Activated CD4-positive, alpha-beta T cell treated with anti-CD3 and anti-CD28 coated beads for 24 hours (primary cell): ENCODE measurements at places on chromosomes 11 and 22.
A peak's percentile ranks its signal among the peaks of the same experiment; 100 is the strongest.

GRCh38 chr11:35151683-35152280 lies 12.8 kb downstream of the CD44 start:
- no peak for DNase-seq

- DNase-seq, result no peak
Measured at GRCh38 chr22:41713004-41713403, 13.7 kb downstream of the MEI1 start.

DNA sequence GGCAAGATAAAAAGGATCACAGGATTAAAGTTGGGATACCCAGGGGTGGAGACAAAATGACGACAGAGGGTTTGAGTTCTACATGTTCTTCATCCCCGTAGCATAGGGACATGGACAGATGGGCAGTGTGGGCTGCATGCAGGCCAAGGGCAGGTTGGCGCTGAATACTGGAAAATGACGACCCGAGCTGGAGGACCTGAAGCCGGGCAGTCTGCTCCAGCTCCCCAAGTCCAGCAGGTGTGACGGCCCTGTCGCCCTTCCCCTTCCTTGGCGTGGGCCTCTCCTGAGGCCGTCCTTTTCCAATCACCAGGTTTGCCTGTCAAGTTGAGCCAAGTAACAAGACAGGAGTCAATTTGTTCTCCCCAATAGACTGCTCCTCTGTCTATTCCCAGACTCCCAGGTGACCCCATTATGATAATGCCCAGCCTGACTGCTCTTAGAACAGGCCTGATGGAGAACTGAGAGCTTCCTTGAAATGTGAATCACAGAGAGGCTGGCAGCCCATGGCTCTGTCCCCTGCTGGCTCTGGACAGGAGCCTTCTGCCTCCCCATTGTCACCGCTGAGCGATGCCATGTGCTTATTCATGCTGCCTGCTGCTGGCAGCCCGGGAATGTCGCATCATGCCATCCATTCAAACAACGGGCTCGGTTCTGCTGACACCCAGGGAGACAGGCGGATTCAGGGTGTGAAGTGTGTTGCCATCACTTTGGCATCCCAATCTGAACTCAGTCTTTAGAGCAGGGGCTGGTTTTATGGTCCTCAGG lies 392.1 kb downstream of the NTM start:
- DNase-seq, result no peak

DNA sequence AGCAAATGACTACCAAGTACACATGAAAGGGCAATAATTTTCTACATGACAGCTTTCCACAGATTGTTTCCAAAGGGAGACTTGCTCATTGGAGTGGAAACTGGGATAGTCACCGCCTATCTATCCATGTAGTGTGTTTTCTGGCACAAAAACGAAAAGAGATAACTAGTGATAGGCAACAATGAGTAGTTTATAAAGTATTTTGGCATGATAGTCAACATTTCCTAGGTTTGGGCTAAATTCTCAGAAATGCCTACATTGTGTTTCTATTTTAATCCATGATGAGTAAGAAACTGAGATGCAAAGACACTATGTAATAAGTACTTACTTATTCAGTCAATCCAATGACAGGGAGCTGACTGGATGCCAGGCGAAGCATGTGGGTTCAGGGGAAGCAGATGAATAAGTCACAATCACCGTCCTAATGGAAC lies 1129.1 kb downstream of the DLG2 start:
- DNase-seq, result no peak

- DNase-seq, result no peak
Measured at GRCh38 chr11:87974797-87975196, 200.4 kb downstream of the RAB38 start.

GRCh38 chr11:35862666-35863065 lies 81.2 kb upstream of the LDLRAD3 start:
- no peak for DNase-seq

DNA sequence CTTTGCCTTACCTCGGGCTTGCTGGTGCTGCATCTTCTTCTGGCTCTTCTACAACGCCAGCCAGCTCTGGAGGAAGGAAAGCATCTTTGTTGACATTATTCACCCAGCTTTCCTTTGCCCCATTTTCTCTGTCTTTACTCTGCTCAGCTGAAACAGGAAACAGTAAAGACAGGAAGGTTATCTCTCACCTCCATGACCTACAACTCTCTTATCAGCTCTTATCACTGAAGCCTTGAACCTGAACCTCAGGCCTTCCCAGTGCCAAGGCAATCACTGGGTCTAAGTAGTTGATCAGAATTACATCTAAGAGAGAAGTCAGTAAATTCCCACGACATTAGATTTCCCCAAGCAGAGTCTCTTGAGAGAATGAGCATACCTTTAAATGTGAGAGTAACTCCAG lies 59.6 kb upstream of the CCDC89 start:
- no peak for DNase-seq

DNA sequence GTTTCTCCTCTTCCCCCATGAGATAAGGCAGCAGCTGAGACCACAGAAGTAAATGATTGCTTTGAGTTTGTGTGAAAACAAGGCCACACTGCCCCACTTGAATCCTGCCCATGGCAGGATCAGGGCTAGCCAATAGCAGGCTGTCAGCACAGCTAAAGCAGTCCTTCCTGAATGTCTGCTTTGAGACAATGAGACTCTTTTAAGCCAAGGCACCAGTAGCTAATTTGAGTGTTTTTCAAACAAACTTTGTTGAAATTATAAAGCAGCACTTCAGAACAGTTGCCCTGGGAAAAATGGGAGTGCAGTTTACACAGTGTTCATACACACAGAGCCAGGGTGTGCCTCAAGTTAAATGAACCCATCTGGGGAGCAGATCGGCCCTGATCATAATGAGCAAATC lies 103.5 kb upstream of the OR5AK2 start:
- no peak for DNase-seq

DNA sequence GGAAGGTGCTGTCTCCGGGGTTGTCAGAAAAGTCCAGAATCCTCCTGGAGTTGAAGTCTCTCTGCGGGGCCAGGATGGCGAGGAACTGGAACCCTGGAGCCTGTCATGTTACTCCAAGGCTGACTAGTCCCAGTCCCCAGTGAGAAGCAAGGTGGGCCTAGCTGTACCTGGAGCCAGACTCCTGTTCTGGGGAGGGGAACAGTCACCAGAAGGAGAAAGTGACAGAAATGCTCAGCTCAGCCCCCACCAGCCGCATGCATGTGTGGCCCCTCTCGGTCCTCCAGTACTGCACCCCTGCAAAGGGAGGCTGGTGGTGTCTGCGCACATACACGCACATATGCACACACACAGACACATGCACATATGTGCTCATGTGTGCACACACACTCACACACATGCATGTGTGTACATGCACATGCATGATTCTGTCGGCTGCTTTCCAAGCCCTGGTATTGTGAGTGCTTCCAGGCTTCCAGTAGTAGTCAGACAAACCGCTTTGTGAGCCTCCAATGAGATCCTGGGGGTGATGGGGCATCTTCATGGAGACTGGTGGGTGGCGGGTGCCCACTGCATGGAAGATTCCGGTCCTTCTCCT lies 54.3 kb downstream of the RTL6 start:
- no peak for DNase-seq

DNA sequence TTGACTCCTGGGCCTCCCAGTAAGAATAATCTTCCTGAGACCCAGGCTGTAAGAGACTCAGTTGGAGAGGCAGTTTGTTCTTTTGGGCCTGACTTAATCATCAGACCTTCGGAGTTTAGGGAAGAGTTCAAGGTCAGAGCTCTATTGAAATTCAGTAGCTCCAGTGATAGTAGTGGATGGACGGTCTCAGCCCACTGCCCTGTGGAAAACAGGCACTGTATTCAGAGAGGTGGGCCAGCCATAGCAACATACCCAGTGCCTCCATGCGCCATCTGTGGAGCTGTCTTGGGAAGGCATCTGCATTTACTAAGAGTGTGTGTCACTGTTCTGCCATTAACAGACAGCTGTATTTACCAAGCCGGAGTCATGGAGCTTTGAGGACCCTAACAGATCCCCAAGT lies 2.9 kb downstream of the SMARCB1 start:
- DNase-seq, result no peak

GRCh38 chr11:108943853-108944252 lies 279.0 kb downstream of the DDX10 start:
- no peak for DNase-seq

- DNase-seq, result no peak
Measured at GRCh38 chr11:63767565-63768236, 874 bp downstream of the ZFTA start.

GRCh38 chr22:37225481-37225880 lies 13.2 kb upstream of the SSTR3 start:
- no peak for DNase-seq

GRCh38 chr11:27677108-27677507 lies 23.1 kb downstream of the BDNF start:
- DNase-seq, result no peak

DNA sequence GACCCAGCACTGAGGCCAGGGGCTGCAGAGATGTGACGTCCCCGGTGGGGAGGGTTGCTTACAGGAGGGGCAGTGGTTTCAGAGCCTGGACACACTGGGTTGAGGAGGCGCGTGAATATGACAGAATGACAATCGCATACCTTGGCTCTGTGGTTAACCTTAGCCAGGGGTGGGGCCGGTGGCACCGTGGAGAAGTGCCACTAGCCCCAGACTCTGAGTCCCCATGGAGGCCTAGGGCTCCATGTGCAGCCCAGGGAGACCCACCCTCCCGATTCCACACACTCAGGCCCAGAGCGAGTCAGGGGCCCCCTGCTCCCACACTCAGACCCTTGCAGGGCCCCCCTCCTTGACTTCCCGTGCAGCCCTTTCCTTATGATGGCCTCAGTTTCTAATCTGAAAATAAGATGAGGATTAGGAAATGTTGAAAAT lies 3.6 kb upstream of the ACR start:
- DNase-seq, result no peak

- DNase-seq, result no peak
Measured at GRCh38 chr11:55895216-55895615, 12.1 kb downstream of the TRIM51 start.

GRCh38 chr11:67438158-67438902 lies 848 bp upstream of the PTPRCAP start:
- DNase-seq, result peak; percentile 61

- peak; percentile 25 for DNase-seq
Measured at GRCh38 chr22:38755155-38755910, 465 bp downstream of the SUN2 start.

DNA sequence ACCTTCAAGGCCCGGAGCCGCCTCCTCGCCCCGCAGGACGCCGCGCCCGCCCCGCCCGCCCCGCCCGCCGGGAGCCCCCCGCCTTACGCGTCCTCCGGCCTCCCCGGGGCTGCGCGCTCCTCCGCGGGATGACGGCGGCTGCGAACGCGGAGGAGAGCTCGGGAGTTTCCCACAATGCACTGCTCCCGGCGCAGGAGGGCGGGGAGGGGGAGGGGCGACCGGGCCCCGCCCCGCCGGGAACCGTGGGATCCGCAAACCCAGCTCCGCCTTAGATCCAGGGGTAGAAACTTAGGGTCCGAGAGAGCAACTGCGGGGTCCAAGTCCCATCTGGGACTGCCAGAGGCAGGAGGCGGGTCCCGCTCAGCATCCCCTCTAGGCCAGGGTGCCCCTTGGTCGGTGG lies at the start of gene CEND1:
CEND1 (minus strand) TSS at position 148 of the 400 bp plus-strand sequence. CDS start 1,514 bp downstream, outside the sequence.
- DNase-seq, result no peak

DNA sequence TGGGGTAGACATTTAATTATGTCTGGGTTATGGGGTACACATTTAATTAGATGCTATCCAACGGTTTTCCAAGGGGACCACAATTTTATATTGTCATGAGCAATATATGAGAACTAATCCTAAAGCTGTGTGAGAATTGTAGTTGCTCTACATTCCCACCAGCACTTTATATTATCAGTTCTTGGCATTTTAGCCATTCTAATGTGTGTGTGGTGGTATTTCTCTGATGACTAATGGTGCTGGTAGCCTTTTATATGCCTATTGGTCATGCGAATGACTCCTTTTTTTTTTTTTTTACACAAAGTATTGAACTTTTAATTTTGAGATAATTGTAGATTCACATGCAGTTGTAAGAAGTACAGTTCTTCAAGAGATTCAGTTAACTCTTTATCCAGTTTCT lies 26.2 kb downstream of the TMEM135 start:
- DNase-seq, result no peak

- no peak for DNase-seq
Measured at GRCh38 chr11:93530468-93530826, 12.7 kb downstream of the SMCO4 start.

- peak; percentile 40 for DNase-seq
Measured at GRCh38 chr11:64358907-64359711, at the start of gene RPS6KA4. Gene RPS6KA4 (plus strand): TSS chr11:64359162. CDS start chr11:64359236, 74 bp downstream.

- no peak for DNase-seq
Measured at GRCh38 chr11:121389651-121390050, 62.5 kb upstream of the SORL1 start.

DNA sequence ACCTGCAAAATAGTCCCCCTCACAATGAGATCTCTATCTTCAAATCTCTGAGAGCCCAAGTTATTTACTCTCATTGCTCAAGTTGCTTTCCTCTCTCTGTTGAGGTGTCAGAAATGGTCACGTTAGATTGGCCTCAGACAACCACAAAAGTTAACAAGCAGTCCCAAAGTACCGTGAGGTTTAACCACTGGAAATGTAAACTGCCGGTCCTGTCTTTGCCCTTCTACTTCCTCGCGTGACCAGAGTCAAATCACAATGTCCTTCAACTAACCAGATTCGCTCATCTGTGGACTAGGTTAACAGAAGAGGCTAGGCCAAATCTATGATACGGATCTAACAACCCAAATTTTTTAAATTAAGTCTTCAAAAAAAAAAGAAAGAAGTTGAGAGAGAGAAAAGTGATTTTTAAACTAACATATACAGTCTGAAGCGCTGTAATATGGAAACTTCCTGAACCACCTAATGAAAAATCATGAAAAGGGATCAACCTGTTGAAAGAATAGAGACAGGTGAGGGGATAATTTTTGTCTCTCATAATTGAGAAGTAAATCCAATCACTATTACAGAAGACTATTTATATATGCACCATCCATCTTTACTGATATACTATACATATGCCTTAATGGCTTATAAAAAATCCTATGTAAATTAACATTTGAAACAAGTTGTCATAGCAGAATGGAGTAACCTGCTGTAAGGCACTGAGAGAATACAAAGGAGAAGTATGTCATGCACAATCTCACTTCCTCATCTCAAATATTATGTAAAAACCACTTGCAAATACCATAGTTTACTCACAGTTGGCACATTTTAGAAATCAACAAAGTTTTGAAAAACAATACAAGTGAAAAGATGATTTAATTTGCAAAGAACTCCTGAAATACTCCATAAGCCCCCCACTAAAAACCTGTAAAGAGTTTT lies 3.3 kb upstream of the JAML start:
- no peak for DNase-seq

DNA sequence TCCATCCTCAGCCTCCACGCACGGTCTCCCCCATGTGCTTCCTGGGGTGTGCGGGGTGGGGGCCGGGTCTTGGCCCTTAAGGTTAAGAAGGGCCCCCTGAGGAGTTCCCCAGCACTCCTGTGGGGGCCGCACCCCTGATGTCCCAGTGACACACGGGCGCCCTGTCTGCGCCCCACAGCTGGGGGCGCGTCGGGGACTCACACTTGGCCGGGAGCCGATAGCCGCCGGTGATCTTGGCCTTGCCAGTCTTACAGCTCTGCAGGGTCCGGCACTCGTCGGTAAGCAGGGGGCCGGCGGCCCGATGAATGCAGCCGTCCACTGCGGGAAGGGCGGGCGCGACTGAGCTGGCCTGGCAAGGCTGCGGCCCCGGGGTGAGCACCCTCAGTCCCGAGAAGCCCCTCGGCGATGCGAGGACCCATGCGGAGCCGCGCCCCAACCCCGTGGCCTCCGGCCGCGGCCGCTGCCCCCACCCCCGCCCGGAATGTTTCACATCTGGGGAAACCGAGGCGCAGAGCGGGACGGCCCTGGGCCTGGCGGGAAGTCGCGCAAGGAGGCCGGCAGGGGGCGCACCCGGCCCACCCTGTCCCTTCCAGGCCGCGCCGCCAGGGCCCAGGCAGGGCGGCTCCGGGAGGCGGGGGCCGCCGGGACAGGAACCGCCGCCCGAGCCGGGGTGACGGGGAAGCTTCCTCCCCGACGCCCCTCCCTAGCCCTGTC lies 13.9 kb downstream of the OTUB1 start:
- peak; percentile 59 for DNase-seq
